ENCODE measurements at places on chromosomes 5 and 9.

GRCh38 chr5:56412601-56413379 lies 179.7 kb upstream of the ANKRD55 start:
- peak; percentile 32 for DNase-seq

DNA sequence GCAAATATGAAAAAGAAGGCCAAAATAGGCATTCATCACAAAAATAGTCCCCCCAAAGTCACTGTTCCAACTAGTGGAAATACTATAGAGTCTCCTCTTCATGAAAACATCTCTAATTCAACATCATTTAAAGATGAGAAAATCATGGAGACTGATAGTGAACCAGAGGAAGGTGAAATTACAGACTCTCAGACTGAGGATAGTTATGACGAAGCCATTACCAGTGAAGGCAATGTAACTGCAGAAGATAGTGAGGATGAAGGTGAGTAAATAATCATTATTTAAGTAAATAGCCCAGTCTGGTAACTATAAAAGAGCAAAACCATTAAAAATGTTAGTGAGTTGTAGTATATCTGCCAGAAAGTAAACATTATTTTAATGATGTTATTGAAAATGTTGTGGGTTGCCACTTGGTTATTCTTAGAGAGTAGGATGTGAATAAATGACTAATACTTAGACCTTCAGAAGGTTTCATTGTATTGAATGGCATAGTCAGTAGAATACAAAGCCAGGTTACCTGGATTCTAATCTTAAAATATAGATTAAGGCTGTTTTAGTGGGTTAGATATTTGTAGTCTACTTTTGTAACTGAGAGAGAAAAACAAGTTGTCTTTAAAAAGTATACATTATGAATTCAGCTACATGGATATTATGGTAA lies 16.3 kb downstream of the AGGF1 start:
- DNase-seq: no peak

GRCh38 chr9:95607507-95607906 lies 90.7 kb upstream of the PTCH1 start:
- DNase-seq: no peak

- no peak for DNase-seq
Observed at GRCh38 chr9:22088717-22089061, 79.6 kb upstream of the CDKN2B start.

GRCh38 chr5:3107156-3107611 lies 355.7 kb upstream of the IRX2 start:
- DNase-seq: no peak

GRCh38 chr5:136466041-136466415 lies 100.7 kb upstream of the TRPC7 start:
- DNase-seq: no peak

DNA sequence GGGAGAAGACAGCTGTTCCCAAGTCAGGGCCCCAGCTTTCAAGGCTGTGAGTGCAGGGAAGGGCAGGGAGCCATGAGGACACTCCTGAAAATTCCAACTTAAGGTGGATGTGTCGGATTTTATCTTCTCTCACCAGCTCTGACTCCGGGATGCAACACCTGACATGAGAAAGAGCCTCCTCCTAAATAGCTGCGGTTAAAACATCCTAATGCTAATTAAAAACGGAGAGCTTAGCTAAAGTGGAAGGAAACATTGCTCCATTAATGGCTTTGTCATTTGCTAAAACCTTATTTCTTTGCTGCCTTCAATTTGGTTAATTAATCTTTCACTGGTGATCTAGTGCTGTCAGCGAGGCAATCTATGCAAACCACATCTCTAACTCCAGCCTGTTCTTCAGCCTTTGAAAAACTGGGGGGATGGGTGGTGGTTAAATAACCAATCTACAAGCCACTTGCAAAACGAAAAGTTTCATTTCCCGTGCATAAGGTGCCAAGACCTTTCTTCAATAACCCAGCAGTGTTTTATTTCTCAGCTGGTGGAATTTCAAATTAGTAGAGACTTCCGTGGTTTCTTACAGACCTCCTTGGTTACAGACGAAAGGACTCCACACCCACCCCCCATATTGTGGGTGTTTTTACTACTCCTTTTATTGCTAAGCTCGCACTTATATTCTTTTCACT lies 379.6 kb downstream of the MLLT3 start:
- peak; percentile 60 for DNase-seq

GRCh38 chr5:6656680-6657079 lies 23.4 kb downstream of the SRD5A1 start:
- DNase-seq: no peak

GRCh38 chr9:70601000-70601951 lies 186.8 kb upstream of the KLF9 start:
- DNase-seq: no peak

DNA sequence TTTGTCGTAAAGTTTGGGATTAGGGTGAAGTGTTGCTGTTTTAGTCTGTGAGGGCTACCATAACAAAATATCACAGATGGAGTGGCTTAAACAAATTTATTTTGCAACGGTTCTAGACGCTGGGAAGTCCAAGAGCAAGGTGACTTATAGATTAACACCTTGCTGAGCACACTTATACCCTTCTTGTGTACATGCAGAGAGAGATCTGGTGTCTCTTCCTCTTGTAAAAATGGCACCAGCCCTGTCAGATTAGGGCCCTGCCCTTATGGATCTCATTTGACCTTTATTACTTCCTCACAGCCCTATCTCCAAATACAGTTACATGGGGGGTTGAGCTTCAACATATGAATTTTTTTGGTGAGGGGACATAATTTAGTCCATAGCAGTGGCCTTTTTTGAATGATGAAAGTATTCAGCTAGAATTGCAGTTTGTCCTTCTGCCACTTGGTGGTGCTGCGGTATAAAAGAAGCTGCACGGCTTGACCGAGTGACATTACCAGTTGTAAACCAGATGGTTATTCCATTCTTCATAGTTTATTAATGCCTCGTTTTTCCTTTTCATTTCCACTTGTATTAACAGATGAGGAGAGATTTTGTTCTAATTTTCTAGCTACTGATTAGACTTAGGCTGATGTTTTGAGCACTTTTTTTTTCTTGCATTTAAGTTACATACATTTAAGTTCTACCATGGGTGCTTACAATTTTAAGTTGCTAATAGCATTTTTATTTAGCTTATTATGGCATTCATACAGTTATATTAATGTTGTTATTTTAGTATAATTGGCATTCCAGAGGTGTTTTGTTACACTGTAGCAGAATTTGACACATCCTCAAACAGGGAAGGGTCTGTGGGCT lies 19.4 kb downstream of the DCP2 start:
- DNase-seq: peak; percentile 82

DNA sequence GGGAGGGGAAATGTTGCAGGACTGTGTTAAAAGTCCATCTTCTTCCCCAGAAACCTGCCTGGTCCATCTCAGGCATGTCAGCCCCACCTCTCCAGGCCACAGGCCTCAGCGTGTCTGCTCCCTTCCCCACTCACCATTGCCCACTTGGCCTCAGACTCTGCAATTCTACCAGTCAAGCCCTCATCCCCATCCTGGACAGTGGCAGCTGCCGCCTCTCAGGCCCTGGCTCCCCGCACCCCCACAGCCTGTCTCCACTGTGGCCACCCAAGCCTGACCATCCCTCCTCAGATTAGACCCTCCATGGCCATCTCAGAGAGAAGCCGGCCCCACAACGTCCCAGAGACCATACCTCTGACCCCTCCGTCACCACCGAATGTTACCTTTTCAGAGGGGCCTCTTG lies 89.9 kb downstream of the BARX1 start:
- DNase-seq: no peak

DNA sequence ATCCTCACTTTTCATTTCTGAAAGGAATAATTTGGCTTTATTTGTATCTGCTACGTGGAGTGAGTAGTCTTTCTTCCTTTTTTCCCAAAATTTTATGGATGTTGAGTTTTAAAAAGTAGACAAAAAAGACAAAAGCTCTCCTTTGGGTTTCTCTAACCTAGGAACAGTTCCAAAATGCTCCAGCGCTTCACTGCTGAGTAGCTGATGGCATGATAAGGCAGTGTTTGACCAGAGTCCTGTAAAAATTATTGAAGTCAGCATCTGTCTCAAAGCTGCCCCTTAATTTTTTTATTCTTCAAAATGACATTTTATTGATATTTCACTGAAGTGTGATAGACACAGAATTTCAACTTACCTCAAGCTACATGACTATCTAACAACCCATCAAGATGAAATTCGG lies 219.0 kb downstream of the ADAMTSL1 start:
- DNase-seq: no peak

- no peak for DNase-seq
Observed at GRCh38 chr5:39423331-39423751, 1.4 kb downstream of the DAB2 start.

Data from CD4-positive, alpha-beta T cell treated with Interleukin-17A for 1 hour (primary cell).